CD4-positive, alpha-beta T cell treated with Interleukin-6 for 4 hours (primary cell): ENCODE measurements at places on chromosomes 3 and 15.

DNA sequence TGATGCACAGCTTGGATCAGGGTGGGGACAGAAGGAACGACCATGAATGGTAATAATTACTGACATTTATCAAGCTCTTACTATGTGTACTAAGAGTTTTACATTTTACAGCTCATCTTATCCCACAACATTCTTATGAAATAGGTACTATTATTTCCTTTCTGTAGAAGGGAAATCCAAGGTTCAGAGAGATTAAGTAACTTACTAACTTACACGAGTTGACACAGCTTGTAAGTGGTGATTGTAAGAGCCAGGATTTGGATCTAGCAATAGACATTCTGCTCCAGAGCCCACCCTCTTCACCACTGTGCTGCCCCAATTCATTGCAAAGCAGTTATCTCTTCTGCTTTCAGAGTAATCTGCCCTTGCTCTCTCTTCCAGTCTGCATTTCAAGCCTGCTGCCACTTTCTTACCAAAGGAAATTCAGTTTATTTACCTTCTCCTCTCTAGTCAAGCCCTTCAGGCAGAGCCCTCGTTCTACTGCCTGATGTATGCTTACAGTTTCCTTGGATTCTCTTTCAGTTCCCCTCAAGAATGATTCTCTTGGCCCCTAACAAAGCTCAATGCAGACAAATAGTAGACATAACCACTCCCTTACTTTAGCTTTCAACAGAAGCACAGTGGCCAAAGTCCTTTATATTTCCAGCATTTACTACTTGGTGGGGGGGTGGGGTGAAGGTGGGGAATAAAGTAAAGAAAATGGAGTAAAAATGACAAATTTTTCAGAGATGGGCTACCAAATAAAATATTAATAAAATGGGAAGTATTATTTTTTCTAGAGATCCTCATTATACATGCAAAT, 65.8 kb downstream of the ATP8B4 start:
- DNase-seq = no peak

GRCh38 chr15:79863886-79864285, 32.9 kb downstream of the MTHFS start:
- no peak for DNase-seq

GRCh38 chr15:64854041-64854440, 12.3 kb downstream of the PLEKHO2 start:
- DNase-seq = no peak

DNA sequence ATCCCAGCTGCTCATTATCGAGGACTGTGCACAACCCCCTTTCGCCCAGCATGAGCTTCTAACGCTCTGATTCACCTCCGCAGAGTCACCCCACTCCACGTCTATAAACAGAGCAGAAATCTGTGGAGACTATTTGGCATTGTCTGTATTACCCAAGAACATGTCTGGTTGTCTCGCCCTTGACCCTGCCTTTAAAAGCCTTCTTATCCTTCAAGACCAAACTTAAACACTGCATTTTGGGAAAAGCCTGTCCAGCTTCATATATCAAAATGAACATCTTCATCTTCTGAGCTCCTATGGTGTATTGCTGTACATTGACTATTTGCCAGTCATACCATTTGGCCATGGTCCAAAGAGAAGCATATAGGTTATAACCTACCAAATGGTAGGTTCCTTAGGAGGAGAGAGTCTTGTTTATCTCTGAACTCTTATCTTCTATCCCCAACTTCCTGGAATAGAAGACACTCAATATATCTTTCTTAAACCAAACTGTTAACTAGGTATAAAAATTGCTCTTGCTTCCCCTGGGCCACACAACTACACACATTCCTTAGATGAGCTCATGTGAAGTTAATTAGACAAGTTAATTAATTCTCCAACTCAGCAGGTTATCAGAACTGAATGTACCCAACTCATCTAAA, 90.1 kb downstream of the FBN1 start:
- DNase-seq = no peak

DNA sequence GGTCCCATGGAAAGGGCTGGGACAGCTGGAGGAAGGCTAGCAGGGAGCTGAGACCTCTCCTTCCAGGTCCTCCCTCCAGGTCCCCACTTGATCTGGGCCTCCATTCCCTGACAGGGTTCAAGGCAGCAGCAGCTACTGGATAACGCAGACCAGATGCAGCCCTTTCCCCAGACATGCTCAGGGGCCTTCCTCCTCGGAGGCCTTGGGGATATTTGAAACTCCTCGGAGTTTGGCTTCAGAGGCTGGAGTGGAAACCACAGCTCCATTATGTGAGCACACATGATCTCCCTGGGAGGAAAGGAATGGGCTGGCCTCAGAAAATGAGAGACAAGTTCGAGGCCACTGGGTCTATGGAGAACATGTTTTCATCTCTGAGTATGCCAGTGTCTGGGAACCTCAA, 119.3 kb downstream of the SMAD6 start:
- no peak for DNase-seq

DNA sequence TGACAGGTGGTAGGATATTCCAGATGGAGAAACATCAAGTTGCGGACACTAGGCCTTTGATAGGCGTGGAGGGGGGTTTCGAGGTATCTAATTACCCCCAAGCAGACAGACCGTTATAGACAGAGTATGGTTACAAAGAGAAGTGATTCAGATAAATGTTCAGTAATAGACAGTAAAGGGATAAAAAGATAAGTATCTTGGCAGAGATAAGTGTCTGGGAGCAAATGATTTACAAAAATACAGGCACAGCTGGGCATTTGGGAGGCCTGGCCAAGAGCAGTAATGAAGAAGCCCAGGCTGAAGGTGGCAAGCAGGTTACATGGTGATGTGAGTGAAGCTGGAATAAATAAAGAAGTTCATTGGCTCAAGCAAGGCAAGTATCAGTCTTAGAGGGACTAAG, 659 bp upstream of the MYH15 start:
- DNase-seq = no peak

DNA sequence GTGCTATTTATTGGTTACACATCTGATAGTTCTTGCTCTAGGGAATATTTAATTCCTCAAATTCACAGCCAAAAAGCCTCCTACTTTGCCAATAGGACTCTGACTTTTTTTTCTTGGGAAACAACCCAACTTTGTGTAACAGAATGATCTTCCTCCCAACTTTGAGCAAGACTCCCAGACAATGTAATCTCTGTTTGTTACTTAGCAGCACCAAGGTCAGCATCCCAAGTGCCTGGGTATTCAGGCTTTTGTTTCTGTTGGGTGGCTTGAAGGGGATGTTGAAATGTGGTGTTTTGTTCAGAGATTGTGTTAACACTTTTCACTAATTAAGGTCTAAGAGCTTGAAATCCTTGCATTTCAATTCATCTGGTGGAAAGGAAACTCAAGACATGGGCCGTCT, 115.8 kb downstream of the ADAMTS9 start:
- no peak for DNase-seq

DNA sequence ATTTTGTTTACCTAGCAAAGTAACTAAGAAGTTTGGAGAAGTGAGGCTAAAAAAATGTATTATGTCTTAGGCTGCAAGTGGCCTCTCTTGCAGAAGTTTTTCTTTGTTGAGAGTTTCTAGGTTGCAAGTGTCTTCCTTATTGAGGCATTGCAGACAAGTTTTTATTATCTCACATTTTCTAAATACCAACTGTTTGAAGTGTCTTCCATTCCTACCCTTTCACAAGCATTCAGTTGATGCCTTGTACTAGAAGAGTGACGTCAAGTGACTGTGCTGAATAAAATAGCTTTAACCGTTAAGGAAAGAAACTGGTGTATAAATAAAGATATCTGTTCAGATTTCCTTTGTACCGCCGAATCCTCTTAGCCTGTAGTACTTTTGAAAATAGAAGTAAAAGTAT, 123.3 kb downstream of the ALCAM start:
- no peak for DNase-seq

DNA sequence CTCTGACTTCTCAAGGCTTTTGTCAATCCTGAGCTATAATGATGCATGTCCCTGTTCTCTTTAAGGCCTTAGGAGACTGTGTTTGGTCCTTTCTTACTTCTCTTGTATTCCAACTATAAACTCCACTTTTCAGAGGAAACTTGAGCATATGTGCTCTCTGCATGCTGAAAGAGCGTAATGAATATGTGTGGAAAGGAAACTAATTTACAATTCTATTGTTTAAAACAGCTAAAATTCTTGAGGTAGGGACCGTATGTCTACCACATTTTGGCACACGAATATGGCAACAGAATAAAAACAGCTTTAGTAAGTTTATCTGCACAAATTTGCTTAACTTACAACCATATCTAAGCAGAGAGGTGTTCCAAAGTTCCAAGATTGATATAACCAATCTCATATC, 242.0 kb upstream of the DCBLD2 start:
- no peak for DNase-seq

- DNase-seq = no peak
These were observed 45.2 kb downstream of the LRCH3 start for GRCh38 chr3:197836244-197836643.

DNA sequence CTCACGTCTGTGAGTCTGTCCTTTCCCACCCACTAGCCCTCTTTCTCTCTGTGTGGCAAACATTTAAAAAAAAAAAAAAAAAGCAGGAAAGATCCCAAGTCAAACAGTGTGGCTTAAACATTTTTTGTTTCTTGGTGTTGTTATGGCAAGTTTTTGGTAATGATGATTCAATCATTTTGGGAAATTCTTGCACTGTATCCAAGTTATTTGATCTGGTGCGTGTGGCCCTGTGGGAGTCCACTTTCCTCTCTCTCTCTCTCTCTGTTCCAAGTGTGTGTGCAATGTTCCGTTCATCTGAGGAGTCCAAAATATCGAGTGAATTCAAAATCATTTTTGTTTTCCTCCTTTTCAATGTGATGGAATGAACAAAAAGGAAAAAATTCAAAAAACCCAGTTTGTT, 97.7 kb downstream of the GAP43 start:
- no peak for DNase-seq

DNA sequence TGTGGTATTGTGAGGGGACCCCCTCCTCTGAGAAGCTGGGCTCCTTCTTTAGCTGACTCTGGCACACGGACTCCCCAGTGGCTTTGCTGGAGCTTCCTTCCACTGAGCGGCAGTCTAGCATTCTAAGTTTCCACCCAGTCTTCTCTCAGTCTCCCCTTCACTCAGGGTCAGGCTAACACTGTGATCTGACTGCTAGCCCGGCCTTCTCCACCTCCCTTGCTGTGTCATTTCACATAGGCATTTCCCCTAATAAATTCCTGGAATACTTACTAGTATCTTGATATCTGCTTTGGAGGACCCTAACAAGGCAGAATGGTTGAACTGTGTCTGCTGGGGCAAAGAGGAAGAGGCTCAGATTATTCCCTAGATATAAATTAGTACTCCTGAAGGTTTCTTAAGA, 106.2 kb upstream of the THBS1 start:
- no peak for DNase-seq

DNA sequence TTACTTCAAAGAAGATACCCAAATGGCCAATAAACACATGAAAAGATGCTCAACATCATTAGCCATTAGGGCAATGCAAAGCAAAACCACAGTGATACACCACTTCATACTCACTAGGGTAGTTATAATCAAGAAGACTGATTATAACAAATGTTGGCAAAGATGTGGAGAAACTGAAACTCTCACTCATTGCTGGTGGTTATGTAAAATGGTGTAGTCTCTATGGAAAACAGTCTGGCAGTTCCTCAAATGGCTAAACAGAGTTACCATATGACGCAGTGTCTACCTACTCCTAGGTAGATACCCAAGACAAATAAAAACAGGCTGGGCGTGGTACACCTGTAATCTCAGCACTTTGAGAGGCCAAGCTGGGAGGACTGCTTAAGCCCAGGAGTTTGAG, 3.5 kb upstream of the ZFAND6 start:
- no peak for DNase-seq

DNA sequence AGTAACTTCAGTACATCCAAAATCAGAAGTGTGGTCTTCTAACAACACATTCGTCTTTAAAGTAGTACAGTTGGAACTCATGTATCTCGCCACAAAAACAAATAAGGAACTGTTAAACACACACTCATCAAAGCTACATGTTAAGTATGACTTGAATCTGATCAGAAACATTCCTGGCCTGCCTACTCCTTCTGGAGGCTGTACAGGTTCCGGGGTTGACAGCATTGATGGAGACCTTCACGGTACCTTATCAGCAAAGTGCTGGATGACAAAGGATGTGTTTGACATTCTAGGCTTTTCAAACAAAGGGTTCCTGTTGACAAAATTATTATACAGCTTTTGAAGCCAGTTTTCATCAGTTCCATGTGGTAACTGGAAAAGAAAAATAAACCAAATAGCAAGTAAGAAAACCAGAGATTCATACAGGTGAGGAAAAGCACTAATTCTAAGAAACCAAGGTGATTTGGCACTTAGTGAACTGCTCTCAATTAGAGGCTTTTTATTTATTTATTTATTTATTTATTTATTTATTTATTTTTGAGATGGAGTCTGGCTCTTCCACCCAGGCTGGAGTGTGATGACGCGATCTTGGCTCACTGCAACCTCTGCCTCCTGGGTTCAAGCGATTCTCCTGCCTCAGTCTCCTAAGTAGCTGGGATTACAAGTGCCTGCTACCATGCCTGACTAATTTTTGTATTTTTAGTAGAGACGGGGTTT, 44.3 kb downstream of the MYO5C start:
- DNase-seq = no peak

DNA sequence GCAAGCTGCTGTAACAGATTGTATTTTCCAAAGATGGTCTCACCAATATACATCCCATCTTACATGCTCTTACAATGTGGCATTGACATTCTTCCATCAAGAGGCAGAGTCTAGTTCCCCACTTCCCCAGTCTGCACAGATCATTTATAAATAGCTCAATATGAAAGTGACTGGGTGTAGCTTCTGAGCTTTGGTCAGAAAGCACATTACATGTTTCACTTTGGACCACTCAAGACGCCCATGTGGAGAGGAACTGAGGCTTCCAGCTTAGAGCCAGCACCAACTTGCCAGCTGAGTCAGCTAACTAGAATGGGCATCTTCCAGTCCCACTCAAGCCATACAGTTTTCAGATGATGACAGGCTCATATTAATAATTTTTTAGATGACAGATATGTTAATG, 45.5 kb downstream of the GREM1 start:
- no peak for DNase-seq

DNA sequence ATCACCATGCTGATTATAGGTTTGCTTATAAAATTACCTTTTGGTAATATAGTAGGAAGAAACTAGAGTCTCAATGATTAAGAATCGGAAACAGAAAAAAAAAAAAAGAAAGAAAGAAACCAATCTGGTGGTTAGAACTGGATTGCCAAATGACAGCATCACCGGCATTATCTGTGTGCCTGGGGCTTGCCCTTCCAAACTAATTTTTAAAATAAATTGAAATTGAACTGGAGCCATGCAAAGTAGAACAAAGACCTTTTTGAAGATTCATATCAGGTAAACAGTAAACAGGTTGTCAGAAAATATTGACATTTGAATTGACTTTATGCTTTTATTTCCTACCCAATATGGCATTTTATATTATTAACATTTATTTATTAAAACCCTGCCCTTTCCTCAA, 11.2 kb upstream of the CPB1 start:
- no peak for DNase-seq

GRCh38 chr3:127141921-127142730, 50.8 kb upstream of the PRR23E start:
- DNase-seq = no peak

- no peak for DNase-seq
These were observed 198.0 kb upstream of the PFN2 start for GRCh38 chr3:150168698-150169097.

GRCh38 chr3:15345608-15346137, 13.3 kb upstream of the SH3BP5 start:
- no peak for DNase-seq

- no peak for DNase-seq
These were observed 140.1 kb upstream of the MRPS22 start for GRCh38 chr3:139203752-139204151.

GRCh38 chr3:156983559-156983958, 157.4 kb downstream of the LEKR1 start:
- no peak for DNase-seq
